ENCODE measurements at places on chromosomes 5 and 9. TPM values are rescaled to one million over a fixed set of nuclear protein-coding genes. Genes with fewer than 3 reads are reported as not detected.

Gene FOXD4L6
- total RNA-seq = not detected

Gene DNAJC21
- 67.2 TPM for total RNA-seq

- no peak for DNase-seq
Measured at GRCh38 chr5:60821488-60822284, 22.4 kb downstream of the ELOVL7 start.

DNA sequence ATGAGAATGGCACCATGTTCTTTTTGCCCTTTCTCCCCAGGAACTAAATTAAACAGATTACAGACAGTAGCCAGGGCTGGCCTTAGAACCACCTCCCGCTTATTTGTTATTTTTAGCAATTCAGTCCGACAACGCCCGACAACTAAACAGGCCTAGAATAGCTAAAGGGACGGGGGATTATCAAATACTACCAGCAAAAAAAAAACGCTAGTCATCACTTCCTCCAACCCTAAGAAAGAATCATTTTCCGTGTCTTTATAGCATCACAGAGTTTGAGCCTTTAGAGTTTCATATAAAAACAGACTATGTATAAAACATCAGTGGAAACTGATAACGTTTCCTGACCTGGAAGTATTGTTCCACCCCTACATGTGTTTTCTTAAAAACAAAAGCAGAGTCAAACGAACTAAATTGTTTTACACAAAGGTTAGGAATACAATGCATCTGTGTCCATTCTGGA, 35.3 kb downstream of the PFDN1 start:
- DNase-seq = peak; percentile 54

Gene LPCAT1
- 57.3 TPM for total RNA-seq

Gene GLRA1
- not detected for total RNA-seq

DNA sequence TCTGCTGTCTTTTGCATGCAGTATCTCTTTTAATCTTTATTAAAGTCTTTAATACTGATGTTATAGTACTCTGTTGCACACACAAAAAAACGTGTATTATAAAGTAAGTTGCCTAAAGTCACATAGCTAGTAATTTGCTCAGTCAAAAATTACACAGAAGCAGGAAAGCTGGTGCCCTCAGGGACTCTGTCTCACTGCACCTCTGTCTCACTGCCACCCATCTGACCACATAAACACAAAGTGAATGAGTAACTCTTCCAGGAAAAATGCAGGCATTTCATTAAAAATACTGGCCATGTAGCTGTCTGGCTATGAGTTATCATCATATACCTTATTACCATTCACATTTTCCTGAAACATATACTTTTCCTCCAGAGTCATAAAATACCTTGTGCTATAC, 591.7 kb downstream of the CSNK1G3 start:
- DNase-seq = no peak

GRCh38 chr9:133285252-133285775, 10.3 kb upstream of the ABO start:
- no peak for DNase-seq

GRCh38 chr5:132746954-132747615, at the start of gene CCNI2:
CCNI2 (plus strand) TSS chr5:132747426; CDS start chr5:132747496, 70 bp downstream.
- peak; percentile 15 for DNase-seq

Gene ADAMTS12
- not detected for total RNA-seq

Gene EMB
- 141 TPM for total RNA-seq

- no peak for DNase-seq
Measured at GRCh38 chr5:35152733-35153132, 77.6 kb downstream of the PRLR start.

DNA sequence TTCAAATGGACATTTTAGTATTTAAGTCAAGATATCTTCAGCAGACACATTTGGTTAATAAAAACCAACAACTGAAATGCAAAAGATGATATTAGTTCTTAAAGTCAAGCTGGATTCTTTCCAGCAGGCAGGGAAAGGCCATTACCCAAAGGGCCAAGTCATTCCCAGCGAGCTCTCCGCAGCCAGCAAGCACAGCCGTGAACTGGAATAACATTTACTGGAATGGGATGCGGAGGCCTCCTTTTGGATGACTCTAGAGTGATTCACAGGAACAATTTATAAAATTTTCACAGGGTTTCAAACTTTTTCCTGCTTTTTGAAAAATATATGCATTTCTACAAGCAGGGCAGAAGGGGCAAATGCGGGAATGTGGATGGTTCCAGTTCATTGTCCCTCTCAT, 76.6 kb upstream of the DAB2 start:
- DNase-seq = no peak

DNA sequence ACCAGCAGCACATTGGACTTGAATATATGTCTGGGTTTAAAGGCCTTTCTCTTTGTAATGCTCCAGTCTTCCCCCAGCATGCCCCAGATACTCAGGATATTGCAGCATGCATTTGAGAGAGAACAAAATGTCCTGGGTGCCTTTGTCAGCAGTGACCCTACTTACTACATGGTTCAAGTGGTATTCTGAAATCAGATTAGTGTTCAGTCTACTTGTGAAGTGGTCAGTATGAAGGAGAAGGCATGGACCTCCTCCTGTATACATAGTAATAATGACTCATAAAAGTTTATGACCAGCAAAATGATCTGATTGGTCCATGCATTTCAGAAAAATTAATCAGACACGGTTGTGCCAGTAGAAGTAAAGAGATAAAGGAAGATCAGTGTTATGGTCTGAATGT, 25.4 kb downstream of the GPR21 start:
- DNase-seq = no peak

- peak; percentile 3 for DNase-seq
Measured at GRCh38 chr5:99059685-99060084, 130.9 kb upstream of the CHD1 start.

DNA sequence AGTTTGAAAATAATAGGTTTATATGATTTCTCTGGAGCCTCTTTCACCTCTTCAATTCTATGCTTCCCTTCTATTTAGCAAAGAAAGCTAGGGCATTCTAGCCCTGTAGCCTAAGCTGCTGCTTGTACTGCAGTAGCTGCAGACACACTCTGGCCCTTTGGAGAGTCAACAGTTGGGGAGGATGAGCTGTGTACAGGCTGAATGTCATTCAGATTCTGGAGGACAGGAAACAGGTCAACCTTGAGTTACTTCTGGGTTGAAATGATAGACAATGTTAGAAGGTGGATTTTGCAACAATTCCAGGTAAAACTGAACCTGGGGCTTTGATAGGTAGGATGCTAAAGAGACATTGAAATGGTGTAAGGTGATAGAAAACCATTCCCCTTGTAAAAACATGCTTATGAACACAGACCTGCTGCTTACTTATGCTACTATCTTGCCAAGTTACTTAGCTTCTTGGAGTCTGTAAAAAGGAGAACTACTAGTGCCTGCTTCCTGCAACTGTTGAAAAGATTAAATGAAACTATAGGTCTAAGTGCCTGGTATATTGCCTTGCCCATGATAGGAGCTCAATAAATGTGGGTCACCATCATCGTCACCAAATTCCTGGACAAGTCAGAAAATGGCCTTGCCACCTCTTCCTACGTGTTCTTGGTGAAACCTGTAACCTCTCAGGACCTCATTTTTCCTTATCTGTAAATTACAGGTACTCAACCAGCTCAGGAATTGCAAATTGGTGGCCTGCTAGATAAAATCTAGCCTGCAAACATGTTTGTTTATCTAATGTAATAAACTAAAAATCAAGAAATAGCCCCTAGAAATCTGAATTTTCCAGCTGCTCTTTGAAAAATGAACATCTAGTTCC, 83.7 kb downstream of the GALNT10 start:
- no peak for DNase-seq

- DNase-seq = no peak
Measured at GRCh38 chr5:60703944-60704343, 4.0 kb upstream of the DEPDC1B start.

DNA sequence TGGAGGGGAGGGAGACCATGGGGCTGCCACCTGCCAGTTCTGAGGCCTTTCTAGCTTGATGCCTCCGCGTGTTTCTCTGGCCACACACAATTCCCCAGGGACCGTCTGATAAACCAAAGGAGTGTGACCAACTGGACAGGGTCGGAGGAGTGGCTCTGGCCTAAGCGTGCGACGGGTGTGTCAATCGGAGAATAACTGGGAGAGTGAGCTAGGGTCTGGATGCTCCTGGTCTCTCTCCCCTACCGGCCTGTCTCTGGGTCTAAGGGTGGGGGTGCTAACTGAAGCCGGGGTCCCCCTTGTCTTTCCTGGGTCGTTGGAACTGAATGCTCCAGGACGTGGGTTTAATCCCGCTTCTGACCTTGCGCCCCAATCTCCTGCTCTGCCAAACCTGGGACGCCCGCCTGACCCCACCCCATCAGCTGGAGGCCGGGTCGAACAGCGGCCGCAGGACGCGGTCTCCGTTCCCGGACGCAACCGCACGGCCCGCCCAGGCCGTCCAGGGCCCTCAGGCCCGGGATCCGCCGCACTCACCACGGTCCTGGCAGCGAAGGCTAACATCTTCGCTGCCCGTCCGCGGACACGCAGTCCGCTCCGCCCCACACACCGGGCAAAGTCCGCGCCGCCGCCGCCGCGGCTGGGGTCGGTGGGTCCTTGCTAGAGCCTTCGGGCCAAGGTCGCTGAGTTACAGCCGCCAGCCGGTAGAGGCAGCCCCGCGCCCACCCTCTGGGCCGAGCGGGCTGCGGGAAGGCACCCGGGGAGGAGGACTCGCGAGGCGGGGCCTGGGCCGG, 447 bp downstream of the CRAT start:
- DNase-seq = peak; percentile 16

- no peak for DNase-seq
Measured at GRCh38 chr9:123957731-123958130, 27.8 kb upstream of the DENND1A start.

- DNase-seq = no peak
Measured at GRCh38 chr9:82164159-82164558, 175.6 kb downstream of the SPATA31D1 start.

GRCh38 chr9:91243029-91243428, 118.7 kb downstream of the AUH start:
- no peak for DNase-seq

GRCh38 chr9:104905931-104906330, 22.0 kb downstream of the ABCA1 start:
- no peak for DNase-seq

Gene SMIM27
- 21.2 TPM for total RNA-seq

Gene TXNDC8
- not detected for total RNA-seq

Gene CREBRF
- total RNA-seq = 14.5 TPM

DNA sequence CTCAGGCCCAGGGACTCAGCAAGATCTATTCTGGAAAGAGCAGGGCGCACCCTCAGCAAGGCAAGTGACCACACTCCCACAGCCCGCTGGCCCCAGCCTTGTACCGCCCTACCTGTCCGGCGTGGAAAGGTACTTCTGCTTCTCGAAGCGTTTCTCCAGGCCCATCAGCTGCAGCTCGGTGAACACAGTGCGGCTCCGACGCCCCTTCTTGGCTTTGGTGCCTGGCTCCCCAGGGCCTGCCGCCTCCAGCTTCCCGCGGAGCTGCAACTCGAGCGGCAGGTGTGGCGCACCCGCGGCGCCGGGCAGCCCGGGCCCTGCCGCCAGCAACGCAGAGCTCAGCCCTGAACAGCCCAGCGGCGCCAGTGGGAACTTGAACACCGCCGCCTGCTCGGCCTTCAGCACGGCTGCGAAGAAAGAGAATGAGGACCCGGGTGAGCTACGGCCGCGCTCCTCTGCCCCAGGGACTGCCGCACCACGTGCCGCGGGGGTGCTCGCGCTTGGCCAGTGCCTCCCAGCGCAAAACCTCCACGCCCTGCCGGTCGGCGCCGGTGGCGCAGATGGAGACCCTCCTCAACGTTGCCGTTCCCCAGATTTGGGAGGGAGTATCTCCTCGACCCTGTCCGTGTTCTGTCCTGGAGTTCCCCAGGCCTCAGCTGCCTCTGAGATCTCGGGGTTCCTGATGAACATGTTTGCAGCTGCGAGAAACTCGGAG, 2.2 kb downstream of the BARX1 start:
- no peak for DNase-seq

Gene SLC45A2
- not detected for total RNA-seq

Gene PCDHGA6
- total RNA-seq = 6.2 TPM

- peak; percentile 81 for DNase-seq
Measured at GRCh38 chr9:119736491-119737454, 367.5 kb upstream of the BRINP1 start.

GRCh38 chr5:137318027-137318426, 181.1 kb downstream of the SPOCK1 start:
- DNase-seq = no peak

DNA sequence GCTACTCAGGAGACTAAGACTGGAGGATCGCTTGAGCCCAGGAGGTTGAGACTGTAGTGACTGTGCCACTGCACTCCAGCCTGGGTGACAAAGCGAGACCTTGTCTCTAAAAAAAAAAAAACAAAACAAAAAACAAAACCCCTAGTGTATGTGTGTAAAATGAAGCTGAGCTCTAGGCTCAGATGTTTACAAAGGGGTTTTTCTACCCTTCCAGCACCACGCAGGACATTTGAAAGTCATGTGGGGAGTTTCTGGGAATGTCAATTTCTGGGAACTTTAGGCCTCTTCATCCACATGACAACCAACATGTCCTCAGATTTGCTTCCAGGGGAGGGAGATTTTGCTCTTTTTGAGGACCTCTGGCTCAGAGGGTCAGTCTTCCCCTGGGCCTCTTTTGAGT, 42.4 kb upstream of the AIF1L start:
- DNase-seq = no peak

GRCh38 chr5:67363180-67363709, 166.6 kb upstream of the CD180 start:
- no peak for DNase-seq

Gene MARCHF3
- total RNA-seq = 5.4 TPM
